ENCODE measurements at places on chromosomes 5 and 9.

DNA sequence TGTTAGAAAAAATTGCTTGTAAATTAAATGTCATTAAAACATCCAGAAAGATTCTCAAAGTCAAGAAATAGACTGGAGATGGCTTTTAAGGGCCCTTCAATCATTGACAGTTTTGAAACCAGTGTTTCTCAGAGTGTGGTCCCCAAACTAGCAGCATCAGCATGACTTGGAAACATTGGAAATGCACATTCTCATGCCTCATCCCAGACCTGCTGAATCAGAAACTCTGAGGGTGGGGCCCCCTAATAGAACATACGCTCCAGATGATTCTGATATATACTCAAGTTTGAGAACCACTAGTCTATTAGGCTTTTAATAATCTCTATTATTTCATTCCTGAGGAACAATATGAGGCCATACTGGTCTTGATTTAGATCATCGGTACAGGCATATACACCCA is 181.6 kb downstream of the SMARCA2 start:
- DNase-seq = no peak

- no peak for DNase-seq
Measured at GRCh38 chr5:125536095-125536494, 789.7 kb upstream of the ZNF608 start.

GRCh38 chr5:40386289-40386688 is 293.4 kb upstream of the PTGER4 start:
- DNase-seq = no peak

GRCh38 chr5:78320401-78320800 is 25.9 kb upstream of the AP3B1 start:
- DNase-seq = peak; percentile 66

- DNase-seq = no peak
Measured at GRCh38 chr5:123151227-123151909, 62.3 kb downstream of the PRDM6 start.

DNA sequence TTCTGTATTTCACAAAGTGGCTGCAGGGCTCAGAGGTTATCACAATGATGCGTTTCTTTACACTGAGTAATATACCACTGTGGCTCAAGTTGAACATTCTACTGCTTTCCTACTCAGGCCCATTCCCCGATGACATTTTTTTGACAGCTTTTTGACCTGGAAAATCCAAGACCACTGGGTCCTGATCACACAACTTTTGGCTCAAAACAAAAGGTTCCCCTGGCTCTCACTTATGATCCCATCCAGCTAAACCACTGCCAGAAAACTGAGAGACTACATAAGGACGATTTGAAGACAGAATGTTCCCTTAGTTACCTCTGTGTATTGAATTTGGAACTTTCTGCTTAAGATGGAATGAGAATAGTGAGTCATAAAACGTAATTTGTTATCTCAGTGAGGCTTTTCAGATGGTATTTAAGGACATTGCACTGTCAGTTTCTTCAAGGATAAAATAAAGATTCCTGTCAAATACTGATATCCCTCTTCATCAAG is 78.0 kb upstream of the FBXL7 start:
- no peak for DNase-seq

GRCh38 chr5:87099968-87100367 is 167.7 kb upstream of the RASA1 start:
- no peak for DNase-seq

GRCh38 chr5:21071986-21072385 is 1084.0 kb upstream of the CDH18 start:
- peak; percentile 43 for DNase-seq

DNA sequence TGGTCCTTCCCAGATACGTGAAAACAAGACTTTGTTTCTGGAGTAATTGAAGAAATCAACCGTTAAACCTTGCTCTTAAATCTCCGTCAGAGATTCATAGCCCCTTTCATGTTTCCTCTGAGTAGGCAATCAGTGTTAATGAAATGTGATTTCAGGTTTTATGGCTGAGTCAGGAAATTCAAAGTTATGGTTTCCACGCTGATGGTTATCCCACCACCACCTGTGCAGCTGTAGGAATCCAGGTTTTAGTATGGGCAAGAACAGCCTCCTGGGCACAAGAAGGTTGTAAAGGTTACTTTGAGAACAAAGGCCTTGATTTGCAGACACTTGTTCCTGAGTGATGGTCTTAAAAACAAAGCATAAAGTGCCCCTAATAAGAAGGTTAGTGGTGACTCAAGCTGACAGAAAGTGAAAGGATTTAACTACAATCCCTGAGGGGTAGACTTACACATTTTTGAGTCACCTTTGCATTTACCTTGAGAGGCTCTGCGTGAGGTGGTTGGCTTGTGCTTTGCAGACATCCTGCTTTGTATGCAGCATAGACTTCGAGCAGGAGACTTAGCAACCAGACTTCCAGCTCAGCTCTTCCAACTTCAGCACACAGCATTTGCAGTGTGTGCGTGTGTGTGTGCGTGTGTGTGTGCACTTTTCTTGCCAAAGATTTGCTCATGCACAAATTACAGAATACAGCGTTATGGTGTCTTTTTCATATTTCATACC is 159.6 kb downstream of the TLE4 start:
- no peak for DNase-seq

GRCh38 chr5:163534492-163535094 is 29.2 kb downstream of the MAT2B start:
- no peak for DNase-seq

DNA sequence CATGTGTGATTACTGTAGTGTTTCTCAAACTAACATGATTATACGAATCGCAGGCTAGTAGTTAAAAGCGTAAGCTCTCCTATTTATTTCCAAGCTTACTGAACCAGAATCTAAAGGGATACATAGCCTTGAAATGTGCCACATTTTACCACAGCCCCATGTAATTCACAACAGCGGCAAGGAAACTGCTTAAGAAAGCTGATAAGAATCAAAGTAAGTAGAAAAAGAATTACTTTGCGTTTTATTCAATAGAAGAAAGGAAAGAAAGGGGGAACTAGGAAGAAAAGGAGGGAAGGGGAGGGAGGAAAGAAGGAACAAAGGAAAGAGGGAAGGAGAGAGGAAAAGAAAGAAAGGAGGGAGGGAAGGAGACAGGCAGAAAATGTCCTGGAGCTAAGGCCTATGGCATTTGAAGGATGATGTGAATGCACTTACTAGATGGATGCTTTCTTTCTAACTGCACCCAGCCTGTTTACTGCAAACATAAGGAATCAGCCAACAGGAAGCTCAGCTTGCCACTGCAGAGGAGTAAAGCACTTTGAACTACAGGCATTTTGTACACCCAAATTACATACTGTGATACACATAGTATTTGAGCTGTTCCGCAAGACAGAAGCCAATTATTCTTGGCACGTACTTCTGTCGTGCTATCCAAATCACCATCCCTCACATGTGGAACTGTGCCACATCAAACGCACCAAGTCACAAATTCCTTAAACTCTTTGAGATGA is 521.7 kb downstream of the RAB3C start:
- no peak for DNase-seq
